ENCODE measurements at places on chromosomes 1 and 21. TPM values are rescaled to one million over a fixed set of nuclear protein-coding genes. Genes with fewer than 3 reads are reported as not detected.

The CELSR2 gene
- 12.9 TPM for total RNA-seq

The LRRC39 gene
- total RNA-seq: 17.3 TPM

The ESPN gene
- total RNA-seq: 9.7 TPM

- DNase-seq: peak; percentile 82
- no peaks in the 10 kb centered on the region for H3K36me3 ChIP-seq
- H3K27me3 ChIP-seq: no peaks in the 10 kb centered on the region
- H3K27ac ChIP-seq: no peak overlapping the region
- H3K4me1 ChIP-seq: peaks cover 21% of the 10 kb centered on the region
These were observed 3.2 kb downstream of the MYBPH start for GRCh38 chr1:203172184-203173010.

The SHISAL2A gene
- total RNA-seq: not detected

DNA sequence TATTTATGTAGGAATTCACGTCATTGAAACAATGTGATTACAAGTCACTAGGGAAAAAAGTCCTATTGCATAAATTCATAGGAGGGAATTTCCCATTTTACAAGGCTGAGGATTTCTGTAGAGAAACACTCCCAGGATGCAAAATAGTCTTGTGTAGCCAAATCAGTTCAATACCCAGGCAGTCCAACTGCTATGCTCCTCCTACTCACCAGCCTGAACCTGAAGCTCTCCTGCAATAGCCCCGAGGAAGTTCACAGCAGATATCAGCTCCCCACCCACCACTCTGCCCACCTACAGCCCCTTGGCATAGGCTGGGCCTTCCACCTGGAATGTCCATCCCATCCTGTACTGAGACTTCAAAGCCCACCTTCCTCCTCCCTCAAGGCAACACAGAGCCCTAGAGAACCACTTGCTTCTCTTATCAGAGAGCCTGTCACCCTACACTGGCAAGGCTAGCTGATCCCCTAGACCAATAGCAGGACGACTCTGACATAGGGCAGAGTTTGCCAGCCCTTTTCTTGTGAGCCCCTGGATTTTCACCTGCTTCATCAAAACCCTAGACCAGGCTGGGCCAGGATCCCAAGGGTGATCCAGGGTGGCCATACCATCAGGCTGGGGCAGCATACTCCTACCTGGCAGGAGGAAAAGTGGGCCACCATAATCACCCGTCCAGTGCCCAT, 1.5 kb downstream of the LSS start:
- no peaks in the 10 kb centered on the region for H3K27me3 ChIP-seq
- H3K4me3 ChIP-seq: peak overlapping the region; percentile 68
- H3K27ac ChIP-seq: no peak overlapping the region
- DNase-seq: peak; percentile 62
- H3K4me1 ChIP-seq: peaks cover 22% of the 10 kb centered on the region
